Stimulated activated CD8-positive, alpha-beta memory T cell treated with anti-CD3 and anti-CD28 coated beads, Interleukin-4, amount 100 ng/mL, for 1 hour (primary cell): ENCODE measurements at places on chromosomes 7 and 10.

GRCh38 chr10:100999742-101000126 is at the start of gene LZTS2:
TSS of gene LZTS2 (plus strand) at chr10:100999808. CDS start at chr10:101002539, 2,731 bp downstream.
- DNase-seq, result no peak

- no peak for DNase-seq
Measured at GRCh38 chr7:74561898-74562613, 95.5 kb upstream of the GTF2I start.

DNA sequence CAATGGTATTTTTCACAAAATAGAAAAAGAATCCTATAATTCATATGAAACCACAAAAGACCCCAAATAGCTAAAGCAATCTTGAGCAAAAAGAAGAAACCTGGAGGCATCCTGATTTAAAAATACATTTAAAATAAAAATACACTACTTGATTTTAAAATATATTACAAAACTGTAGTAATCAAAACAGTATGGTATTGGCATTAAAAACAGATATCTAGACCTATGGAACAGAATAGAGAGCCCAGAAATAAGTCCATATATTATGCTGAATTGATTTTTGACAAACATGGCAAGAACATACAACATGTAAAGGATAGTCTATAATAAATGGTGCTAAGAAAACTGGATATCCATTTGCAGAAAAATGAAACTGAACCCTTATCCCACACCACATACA is 34.8 kb downstream of the CUBN start:
- no peak for DNase-seq

GRCh38 chr10:122568551-122568950 is 8.0 kb downstream of the DMBT1 start:
- DNase-seq, result no peak

- DNase-seq, result no peak
Measured at GRCh38 chr10:44417761-44418160, 32.9 kb upstream of the CXCL12 start.

DNA sequence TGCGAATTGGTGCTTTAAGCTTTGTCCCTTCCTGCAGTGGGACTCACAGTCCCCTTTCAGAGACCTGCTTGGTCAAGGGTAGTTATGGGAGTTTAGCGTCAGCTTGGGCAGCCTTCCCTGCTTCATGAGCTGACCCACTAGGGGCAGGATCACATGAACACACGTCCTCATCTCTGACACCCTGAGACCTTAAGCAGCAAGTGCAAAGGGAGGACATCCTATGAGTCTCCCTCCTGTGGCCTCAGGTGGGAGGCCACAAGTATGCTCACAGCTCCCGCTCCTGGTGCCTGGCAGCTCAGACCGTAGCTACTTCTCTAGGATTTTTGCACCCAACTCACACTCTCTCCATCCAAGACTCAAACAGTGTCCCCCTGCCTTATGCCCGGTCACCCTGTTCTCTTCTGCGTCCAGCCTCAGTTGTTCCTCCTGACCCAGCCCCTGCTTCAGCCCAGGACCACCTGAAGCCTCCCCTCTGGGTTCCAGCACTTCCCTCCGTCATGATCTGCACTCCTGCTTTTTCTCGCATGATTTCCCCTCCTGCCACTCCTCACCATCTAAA is 136.6 kb upstream of the FAM20C start:
- no peak for DNase-seq

- DNase-seq, result no peak
Measured at GRCh38 chr7:117270371-117270770, 52.5 kb downstream of the WNT2 start.
